ENCODE measurements at places on chromosomes 6 and 20. TPM values are rescaled to one million over a fixed set of nuclear protein-coding genes. Genes with fewer than 3 reads are reported as not detected.

- no peaks in the 10 kb centered on the region for H3K4me1 ChIP-seq
- H3K36me3 ChIP-seq, result no peaks in the 10 kb centered on the region
- H3K27me3 ChIP-seq, result no peaks in the 10 kb centered on the region
- no peak overlapping the region for H3K27ac ChIP-seq
- no peak for DNase-seq
Observed at GRCh38 chr6:64811119-64811518, 895.9 kb downstream of the EYS start.

- H3K36me3 ChIP-seq, result no peaks in the 10 kb centered on the region
- H3K4me1 ChIP-seq, result no peaks in the 10 kb centered on the region
- H3K27ac ChIP-seq, result no peak overlapping the region
Observed at GRCh38 chr20:40082436-40082835, 606.6 kb downstream of the MAFB start.

DNA sequence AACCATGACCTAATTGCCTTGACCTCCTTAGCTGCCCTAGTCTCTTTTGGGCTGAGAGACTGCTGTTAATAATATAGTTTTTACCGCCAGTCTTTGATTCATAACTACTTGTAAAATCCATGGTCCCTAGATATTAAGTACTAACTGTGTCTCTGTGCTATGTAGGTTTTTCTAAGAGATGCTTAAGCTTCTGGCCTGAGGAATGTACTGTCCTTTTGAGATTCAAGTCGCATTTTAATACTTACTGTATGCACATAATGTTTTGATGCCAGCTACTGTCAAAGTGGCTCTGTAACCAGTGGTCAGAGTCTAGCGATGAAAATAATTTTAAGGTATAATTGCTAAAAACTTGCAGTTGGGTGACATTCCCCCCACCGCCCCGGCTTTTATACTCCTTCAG lies 2.1 kb downstream of the AKAP12 start:
- no peak overlapping the region for H3K4me3 ChIP-seq
- H3K36me3 ChIP-seq, result no peaks in the 10 kb centered on the region
- H3K27me3 ChIP-seq, result no peaks in the 10 kb centered on the region
- no peak for DNase-seq

- DNase-seq, result no peak
- no peaks in the 10 kb centered on the region for H3K36me3 ChIP-seq
- H3K27me3 ChIP-seq, result no peaks in the 10 kb centered on the region
- no peak overlapping the region for H3K27ac ChIP-seq
- H3K4me3 ChIP-seq, result no peak overlapping the region
- peaks cover 19% of the 10 kb centered on the region for H3K4me1 ChIP-seq
Observed at GRCh38 chr6:17869010-17869752, 118.3 kb downstream of the KIF13A start.

DNA sequence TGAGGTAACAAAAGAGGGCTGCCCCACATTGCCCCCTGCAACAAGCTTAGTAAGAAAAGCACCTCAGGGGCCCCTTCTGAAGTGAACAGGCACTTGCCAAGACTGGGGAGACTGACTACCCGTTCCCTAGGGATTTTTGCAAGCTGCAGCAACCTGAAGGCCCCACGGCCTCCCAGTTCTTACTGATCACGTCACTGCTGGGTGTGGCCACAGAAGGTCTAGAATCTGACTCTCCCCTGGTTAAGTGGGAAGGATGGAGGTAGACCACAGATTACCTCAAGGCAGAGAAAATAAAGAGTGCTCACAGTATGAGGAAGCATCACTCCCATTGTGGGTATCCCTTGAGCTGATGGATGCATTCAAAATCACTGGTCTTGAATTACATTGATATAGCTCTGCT lies 201.5 kb upstream of the KCNQ5 start:
- no peaks in the 10 kb centered on the region for H3K36me3 ChIP-seq
- DNase-seq, result no peak
- H3K4me1 ChIP-seq, result no peaks in the 10 kb centered on the region
- no peak overlapping the region for H3K27ac ChIP-seq
- no peak overlapping the region for H3K4me3 ChIP-seq
- no peaks in the 10 kb centered on the region for H3K27me3 ChIP-seq

Gene TBX18
- 58.6 TPM for total RNA-seq

DNA sequence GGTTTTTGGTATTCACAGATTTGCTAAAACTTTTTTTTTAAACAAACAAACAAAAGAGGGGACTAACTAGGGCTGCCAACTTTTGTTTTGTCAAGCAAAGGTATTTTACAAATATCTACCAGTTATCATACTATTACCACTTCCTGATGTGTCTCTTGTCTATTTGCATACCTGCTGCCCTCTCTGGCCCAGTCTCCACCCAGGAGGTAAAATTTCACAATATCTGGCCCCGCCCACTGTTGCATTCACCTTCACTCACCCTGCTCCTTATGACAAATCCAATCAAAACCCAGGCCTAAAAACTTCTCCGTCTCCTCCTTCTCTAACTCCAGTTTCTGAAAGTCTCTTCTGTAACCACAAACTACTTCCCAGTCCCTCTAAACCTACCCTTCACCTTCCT lies 82.2 kb downstream of the TRERF1 start:
- no peaks in the 10 kb centered on the region for H3K4me1 ChIP-seq
- no peaks in the 10 kb centered on the region for H3K27me3 ChIP-seq
- H3K27ac ChIP-seq, result no peak overlapping the region
- no peaks in the 10 kb centered on the region for H3K36me3 ChIP-seq
- no peak overlapping the region for H3K4me3 ChIP-seq
- no peak for DNase-seq

Gene SRF
- 47.5 TPM for total RNA-seq

- no peak for DNase-seq
- H3K36me3 ChIP-seq, result no peaks in the 10 kb centered on the region
- no peak overlapping the region for H3K4me3 ChIP-seq
- no peak overlapping the region for H3K27ac ChIP-seq
Observed at GRCh38 chr20:55783381-55783780, 221.9 kb downstream of the CBLN4 start.

Gene GABRR1
- total RNA-seq, result 1.8 TPM

- H3K4me3 ChIP-seq, result no peak overlapping the region
- no peak overlapping the region for H3K27ac ChIP-seq
- H3K36me3 ChIP-seq, result no peaks in the 10 kb centered on the region
- no peak for DNase-seq
Observed at GRCh38 chr6:84977363-84977705, 212.9 kb upstream of the TBX18 start.

DNA sequence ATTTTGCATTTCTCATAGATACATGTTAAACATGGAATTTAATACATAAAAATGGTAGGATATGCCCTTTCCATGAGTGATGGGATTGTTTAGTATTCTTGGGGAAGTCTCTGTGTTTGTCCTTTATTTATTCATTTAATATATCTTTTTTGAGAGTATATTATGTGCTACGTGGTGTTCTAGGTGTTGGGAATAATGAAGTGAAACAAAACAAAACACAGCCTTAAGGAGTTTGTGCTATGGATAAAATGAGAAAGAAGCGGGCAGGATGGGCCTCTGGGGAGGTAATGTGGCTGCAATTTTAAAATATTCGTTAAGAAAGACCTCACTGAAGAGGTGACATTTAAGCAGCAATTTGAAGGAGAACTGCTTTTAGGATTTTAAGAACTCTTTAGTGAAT lies 851.5 kb downstream of the MAFB start:
- H3K4me3 ChIP-seq, result no peak overlapping the region
- no peaks in the 10 kb centered on the region for H3K27me3 ChIP-seq
- no peak for DNase-seq

DNA sequence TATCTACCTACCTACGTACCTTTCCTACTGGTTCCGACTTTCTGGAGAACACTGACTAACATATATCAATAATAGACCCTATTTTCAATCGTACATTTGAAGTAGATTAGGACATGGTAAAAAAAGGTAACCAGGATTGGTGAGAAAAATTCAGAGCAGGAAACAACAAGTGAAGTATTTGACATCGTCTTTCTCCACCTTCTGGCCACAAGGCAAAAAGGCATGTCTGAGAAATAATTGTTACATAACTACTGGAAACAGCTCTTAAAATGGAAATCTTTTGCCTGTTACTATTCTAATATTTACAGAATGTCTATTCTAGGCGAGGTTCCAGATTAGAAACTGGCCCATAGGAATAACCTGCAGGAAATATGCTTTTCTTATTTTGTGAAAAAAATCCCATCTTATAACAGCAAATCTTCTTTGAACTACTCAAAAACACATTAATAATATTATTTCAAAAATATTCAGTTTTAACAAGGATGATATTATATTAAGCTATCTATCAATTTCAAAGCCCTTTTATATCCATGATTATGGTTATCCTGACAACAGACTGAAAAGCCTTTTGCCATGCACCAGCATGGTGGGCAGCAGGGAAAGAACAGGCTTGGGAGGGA lies 80.8 kb downstream of the RCAN2 start:
- peaks cover 19% of the 10 kb centered on the region for H3K4me1 ChIP-seq
- no peak overlapping the region for H3K4me3 ChIP-seq
- H3K27ac ChIP-seq, result no peak overlapping the region
- H3K27me3 ChIP-seq, result no peaks in the 10 kb centered on the region

Gene IGF2R
- total RNA-seq, result 76.8 TPM

- H3K36me3 ChIP-seq, result no peaks in the 10 kb centered on the region
- no peaks in the 10 kb centered on the region for H3K27me3 ChIP-seq
- no peak overlapping the region for H3K4me3 ChIP-seq
- no peaks in the 10 kb centered on the region for H3K4me1 ChIP-seq
Observed at GRCh38 chr6:20906945-20907344, 372.7 kb downstream of the CDKAL1 start.

DNA sequence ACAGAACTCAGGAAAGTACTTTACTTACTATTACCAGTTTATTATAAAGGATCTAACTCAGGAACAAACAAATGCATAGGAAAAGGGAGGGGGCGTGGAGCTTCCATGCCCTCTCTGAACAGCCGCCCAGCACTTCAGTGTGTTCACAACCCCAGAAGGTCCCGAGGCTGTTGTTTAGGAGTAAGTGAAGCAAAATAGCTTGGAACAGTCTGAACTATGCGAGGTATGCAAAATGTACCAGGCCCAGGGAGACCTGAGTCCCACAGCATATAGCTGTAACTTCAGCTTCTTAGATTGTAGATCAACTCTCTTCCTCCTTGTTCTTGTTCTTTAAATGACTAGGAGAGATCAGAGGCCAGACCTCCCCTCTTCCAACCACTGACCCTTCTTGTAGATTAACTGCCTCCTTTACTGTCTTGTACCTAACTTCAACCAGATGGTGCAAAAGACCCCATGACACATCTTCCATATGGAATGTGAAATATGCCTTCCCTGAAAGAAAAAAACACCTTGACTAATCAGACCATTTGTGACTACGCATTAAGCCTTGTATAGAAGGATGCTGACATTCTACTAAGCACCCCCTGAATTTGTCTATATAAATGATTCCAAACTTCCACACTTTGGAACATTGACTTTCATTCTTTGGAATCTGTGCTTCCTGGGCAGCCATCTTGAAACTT lies 98.8 kb upstream of the SNX9 start:
- no peaks in the 10 kb centered on the region for H3K27me3 ChIP-seq
- no peak overlapping the region for H3K27ac ChIP-seq
- no peaks in the 10 kb centered on the region for H3K4me1 ChIP-seq

DNA sequence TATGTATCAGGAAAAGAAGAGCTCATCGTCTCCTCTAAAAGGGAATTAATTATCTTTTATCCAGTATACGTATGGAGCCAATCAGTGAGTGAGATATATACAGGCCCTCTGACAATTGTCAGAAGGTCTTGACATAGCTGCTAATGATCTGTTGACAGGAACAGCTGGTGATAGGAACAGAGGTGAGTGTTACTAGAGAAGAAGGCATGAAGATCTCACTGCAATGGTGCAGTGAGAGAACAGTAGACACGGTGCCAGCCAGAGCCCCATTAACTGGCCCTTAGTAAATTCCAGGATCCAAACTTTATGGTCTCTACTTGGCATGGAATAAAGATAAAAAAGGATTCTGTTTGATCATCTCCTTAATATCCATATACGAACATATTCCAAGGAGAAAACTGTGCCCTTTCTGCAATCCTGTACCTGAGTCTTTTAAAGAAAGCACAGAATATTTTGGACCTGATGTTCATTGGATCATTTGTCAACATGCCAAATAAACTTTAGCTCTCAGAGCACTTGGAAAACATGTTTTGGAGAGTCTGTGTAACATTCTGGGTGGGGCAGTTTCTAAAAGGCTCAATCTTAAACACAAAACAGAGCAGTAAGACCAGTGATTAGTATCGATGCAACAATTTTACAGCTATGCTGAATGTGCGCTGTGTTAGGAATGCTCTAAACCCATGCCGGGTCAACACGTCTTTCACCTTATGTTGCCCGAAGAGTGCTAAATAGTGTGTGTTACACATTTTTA lies 135.8 kb upstream of the CITED2 start:
- H3K36me3 ChIP-seq, result no peaks in the 10 kb centered on the region
- H3K4me1 ChIP-seq, result no peaks in the 10 kb centered on the region
- no peak overlapping the region for H3K4me3 ChIP-seq
- no peaks in the 10 kb centered on the region for H3K27me3 ChIP-seq
- DNase-seq, result no peak

DNA sequence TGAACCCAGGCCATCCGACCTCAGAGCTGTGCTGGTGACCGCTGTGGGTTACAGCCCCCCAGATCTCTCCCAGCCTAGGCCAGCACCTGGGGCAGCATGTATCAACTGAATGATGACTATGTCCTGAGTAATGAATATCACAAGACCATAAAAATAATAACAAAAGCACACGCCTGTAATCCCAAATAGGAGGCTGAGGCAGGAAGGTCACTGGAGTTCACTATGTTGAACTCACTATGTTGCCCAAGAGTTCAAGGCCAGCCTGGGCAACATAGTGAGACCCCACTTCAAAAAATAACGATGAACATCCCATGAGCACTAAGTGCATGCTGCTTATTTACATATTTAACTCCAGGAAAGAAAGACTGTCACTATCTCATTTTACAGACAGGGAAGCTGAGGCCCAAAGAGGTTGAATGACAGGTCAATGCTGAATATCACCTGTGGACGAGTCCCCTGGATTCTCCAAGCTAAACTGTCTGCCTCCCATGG lies 92.3 kb downstream of the NFATC2 start:
- H3K27ac ChIP-seq, result no peak overlapping the region
- no peaks in the 10 kb centered on the region for H3K27me3 ChIP-seq
- no peak for DNase-seq
- no peak overlapping the region for H3K4me3 ChIP-seq
- H3K4me1 ChIP-seq, result no peaks in the 10 kb centered on the region

- no peaks in the 10 kb centered on the region for H3K27me3 ChIP-seq
- H3K4me3 ChIP-seq, result no peak overlapping the region
- no peak for DNase-seq
Observed at GRCh38 chr6:109799129-109799528, 108.0 kb downstream of the FIG4 start.

- DNase-seq, result no peak
- H3K4me3 ChIP-seq, result no peak overlapping the region
- no peaks in the 10 kb centered on the region for H3K4me1 ChIP-seq
- no peak overlapping the region for H3K27ac ChIP-seq
Observed at GRCh38 chr6:137358273-137358672, 135.9 kb downstream of the OLIG3 start.

DNA sequence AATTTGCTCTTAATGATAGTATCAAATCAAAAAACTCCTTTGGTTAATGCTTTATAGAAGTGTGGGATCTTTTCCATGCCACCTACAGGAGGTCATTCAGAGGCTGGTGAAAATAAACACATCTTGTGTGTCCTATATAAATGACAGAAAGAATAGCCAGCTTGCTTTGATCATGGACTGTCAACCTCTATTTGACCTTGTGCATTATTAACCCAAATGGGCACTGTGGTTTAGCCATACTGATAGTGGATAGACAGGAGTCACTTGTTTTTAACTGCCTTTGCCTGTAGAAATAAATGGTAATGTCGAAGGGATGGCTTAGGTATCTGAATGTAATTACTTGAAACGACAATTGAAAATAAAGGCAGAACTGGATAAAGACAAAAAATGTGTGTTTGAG lies 123.8 kb downstream of the CDKAL1 start:
- no peak for DNase-seq
- no peaks in the 10 kb centered on the region for H3K4me1 ChIP-seq
- no peak overlapping the region for H3K4me3 ChIP-seq
- H3K27me3 ChIP-seq, result no peaks in the 10 kb centered on the region
- H3K36me3 ChIP-seq, result no peaks in the 10 kb centered on the region

Gene PSORS1C2
- not detected for total RNA-seq

Data from aorta (tissue), 5 donors.